ENCODE measurements at places on chromosomes 1 and 21. TPM values are rescaled to one million over a fixed set of nuclear protein-coding genes. Genes with fewer than 3 reads are reported as not detected.
A peak's percentile ranks its signal among the peaks of the same experiment; 100 is the strongest.

Gene ENO1
- 1,368 TPM for total RNA-seq

Gene GJA9
- total RNA-seq, result not detected

Gene GABRD
- total RNA-seq, result not detected

Gene CIART
- total RNA-seq, result 9.5 TPM

Gene PRR9
- total RNA-seq, result not detected

Gene RGS1
- total RNA-seq, result not detected

Gene MPL
- not detected for total RNA-seq

Gene KRTAP10-12
- total RNA-seq, result not detected

DNA sequence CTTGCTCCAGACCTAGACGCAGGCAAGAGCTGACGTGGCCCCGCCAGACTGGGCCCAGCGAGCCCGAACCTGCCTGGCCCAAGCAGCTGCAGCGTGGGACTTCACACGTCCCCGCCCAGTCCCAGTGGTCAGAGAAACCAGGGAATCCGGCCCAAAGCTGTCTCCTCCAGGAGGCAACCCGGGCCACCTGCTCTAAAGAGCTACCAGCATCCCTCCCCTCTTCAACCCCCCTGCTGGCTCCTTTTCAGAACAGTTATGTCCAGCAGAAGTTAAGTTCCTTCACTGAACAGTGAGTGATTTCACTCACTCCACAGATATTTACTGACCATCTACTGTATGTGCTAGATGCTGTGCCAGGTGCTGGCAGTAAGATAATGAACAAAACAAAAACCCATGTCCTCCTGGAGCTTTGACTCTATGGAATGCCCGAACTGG is 2.1 kb upstream of the EFNA1 start:
- no peak overlapping the region for H3K27ac ChIP-seq
- H3K4me3 ChIP-seq, result no peak overlapping the region
- H3K36me3 ChIP-seq, result no peaks in the 10 kb centered on the region
- peaks cover 34% of the 10 kb centered on the region for H3K4me1 ChIP-seq

DNA sequence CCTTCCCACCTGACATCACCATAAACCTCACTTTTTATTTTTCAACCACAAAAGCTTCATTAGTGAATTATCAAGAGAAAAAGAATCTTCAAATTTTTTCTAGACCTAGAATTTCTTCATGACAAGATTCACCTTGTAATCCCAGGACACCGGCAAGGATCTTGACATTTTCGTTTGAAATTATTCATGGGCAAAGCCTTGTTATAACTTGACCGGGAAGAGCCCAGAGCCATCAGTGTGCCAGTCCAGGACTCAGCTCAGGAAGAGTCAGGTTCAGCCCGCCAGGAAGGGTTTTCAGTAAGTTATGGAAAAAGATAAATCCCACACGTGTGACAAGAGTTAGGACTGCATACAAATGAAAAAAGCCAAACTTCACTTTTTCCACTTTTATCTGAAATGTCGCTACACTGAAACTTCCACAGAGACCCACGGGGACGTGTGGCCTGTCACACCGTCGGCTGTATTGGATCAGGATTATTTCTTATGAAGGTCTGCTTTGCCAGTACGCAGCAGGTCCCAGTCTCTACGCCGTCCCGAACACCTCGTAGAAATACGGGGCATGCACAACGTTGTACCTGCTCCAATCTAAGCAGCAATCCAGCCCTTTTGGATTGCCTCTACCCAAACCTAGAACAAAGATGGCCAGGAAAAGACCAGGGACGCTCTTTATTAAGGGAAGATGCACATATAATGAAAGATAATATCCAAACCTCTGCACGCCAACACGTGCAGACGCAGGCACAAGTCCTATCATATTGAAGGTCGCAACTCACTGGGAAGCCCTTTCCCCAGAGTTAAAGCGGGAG is 916 bp downstream of the F3 start:
- H3K4me1 ChIP-seq, result peaks cover 86% of the 10 kb centered on the region
- H3K36me3 ChIP-seq, result peaks cover 49% of the 10 kb centered on the region
- H3K4me3 ChIP-seq, result peak overlapping the region; percentile 94
- H3K27ac ChIP-seq, result peak overlapping the region; percentile 73
- peaks cover 4% of the 10 kb centered on the region for H3K27me3 ChIP-seq

DNA sequence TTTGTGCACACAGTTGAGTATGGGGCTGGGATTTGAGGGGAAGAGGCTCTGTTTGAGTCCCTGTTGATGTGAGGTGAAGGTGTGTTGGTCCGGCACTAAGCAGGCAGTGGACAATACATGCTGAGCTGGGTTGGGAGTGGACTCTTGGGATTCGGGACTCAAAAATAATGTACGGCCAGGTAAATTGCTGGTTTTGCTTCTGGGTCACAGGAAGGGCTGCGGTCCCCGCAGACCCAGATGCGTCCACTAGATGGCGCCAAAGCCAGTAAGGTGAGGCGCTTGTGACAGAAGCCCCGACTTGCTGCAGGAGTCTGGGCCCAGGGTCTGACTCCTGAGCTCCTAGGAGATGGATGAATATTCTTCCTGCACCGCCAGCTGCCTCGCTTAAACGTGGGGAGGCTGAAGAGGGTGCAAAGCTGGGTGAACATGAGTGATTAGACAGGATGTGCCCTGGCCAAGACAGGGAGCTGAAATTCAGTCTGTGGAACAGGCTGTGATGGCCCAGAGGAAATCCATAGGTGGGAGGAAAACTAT is 61.4 kb downstream of the ACBD3 start:
- H3K27me3 ChIP-seq, result no peaks in the 10 kb centered on the region
- peak; percentile 59 for DNase-seq
- H3K36me3 ChIP-seq, result no peaks in the 10 kb centered on the region
- no peak overlapping the region for H3K4me3 ChIP-seq

GRCh38 chr1:70400335-70400734 is 10.7 kb upstream of the CTH start:
- no peak for DNase-seq
- H3K4me3 ChIP-seq, result no peak overlapping the region
- peaks cover 21% of the 10 kb centered on the region for H3K27me3 ChIP-seq
- no peak overlapping the region for H3K27ac ChIP-seq

DNA sequence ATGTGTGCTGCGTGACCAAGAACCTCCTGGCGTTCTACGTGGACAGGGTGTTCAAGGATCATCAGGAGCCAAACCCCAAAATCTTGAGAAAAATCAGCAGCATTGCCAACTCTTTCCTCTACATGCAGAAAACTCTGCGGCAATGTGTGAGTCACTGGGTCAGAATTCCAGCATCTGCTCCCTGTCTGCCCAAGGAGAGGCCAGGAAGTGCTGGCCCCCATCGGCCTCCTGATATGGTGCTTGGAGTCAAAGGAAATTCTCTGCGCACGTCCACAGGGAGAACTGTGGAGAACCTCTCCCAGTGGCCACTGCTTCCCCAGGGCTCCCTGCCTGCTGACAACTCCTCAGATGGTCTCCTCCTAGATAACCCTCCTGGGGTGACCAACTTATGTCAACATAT is 25.6 kb upstream of the IL20 start:
- H3K27ac ChIP-seq, result peak overlapping the region; percentile 64
- no peaks in the 10 kb centered on the region for H3K36me3 ChIP-seq
- H3K4me3 ChIP-seq, result peak overlapping the region; percentile 49
- peaks cover 33% of the 10 kb centered on the region for H3K4me1 ChIP-seq
- no peaks in the 10 kb centered on the region for H3K27me3 ChIP-seq
- peak; percentile 69 for DNase-seq

DNA sequence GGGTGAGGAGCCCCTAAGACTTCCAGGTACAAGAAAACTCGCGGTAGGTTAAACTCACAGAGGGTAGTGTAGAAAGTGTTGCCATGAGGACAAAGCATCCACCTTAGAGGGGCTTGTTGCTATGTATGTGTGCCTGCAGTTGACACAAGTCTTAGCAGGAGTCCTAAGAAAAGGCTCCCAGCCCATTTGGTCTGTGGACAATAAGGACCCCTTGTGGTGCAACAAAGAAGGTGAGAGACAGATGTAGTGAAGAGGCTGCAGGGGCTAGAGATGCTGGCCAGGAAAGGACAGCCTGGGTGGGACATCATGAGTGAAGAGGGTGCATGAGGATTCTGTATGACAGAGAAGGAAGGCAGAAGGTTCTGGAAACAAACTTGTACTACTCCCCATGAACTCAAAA is 36.3 kb upstream of the IL10 start:
- H3K36me3 ChIP-seq, result peaks cover 8% of the 10 kb centered on the region
- peaks cover 5% of the 10 kb centered on the region for H3K27me3 ChIP-seq
- peak; percentile 35 for DNase-seq

- no peak overlapping the region for H3K27ac ChIP-seq
- DNase-seq, result no peak
- peaks cover 27% of the 10 kb centered on the region for H3K4me1 ChIP-seq
These were observed 17.2 kb upstream of the MCOLN3 start for GRCh38 chr1:85065550-85065949.
